ENCODE measurements at places on chromosomes 6 and 20.

DNA sequence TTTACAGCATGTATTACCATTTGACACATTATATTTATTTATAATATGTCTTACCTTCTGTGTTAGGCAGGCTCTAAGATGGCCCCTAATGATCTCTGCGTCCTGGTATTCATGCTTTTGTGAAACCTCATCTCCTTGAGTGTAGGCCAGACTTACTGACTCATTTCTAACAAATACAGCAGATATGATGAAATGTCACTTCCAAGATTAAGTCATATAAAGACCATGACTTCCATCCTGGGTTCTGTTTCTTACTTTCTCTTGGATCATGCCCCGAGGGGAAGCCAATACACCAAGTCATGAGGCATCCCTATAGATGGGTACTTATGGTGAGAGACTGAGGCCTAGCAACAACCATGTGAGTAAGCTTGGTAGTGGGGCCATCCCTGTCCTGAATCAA lies 30.2 kb downstream of the ZHX3 start:
- DNase-seq = no peak

DNA sequence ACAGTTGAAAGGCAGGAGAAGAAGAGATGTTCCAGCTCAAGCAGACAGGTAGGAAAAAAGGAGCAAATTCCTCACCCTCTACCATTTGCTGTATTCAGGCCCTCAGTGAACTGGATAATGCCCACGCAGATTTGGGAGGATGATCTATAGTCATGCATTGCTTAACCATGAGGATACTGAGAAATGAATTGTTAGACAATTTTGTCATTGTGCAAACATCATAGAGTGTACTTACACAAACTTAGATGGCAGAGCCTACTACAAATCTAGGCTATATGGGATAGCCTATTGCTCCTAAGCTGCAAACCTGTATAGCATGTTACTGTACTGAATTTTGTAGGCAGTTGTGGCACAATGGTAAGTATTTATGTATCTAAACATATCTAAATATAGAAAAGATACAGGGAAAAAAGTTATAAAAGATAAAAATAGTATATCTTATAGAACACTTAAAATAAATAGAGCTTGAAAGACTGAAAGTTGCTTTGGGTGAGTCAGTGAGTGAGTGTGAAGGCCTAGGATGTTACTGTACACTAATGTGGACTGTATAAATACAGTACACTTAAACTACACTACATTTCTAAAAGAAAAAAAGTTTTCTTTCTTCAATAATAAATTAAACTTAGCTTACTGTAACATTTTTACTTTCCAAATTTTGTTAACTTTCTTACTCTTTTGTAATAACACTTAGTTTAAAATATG lies 672.3 kb downstream of the UTRN start:
- no peak for DNase-seq

DNA sequence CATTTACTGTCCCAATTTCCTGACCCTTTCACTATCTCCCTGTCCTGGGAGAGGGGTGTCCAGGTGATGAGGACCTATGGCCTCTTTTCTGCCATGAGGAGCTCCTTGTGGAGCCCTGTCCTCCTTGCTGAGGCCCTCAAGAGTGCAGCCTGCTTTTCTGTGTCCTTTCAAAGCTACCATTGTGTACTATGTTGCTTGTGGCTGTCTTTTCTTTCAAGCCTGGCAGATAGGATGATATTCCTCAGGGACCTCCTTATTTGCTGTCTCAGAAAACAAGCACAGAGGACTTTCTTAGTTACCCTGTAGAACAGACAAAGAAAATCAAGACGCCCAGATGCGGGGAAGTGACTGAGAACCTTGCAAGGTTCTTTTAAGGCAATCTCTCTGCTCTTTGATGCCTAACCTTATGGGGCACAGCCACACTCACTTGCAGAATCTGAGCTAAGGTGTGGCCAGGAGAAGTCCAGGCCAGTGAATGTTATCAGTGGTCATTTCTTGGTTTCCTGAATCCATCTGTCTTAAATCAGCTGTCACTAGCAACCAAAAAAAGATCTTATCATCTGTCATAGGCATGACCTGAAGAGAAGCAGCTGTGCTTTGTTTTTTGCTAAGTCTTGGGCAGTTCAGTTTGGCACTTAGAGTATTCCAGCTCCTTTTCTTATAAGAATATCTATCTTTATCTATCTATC lies 17.2 kb downstream of the CARMIL1 start:
- DNase-seq = no peak

DNA sequence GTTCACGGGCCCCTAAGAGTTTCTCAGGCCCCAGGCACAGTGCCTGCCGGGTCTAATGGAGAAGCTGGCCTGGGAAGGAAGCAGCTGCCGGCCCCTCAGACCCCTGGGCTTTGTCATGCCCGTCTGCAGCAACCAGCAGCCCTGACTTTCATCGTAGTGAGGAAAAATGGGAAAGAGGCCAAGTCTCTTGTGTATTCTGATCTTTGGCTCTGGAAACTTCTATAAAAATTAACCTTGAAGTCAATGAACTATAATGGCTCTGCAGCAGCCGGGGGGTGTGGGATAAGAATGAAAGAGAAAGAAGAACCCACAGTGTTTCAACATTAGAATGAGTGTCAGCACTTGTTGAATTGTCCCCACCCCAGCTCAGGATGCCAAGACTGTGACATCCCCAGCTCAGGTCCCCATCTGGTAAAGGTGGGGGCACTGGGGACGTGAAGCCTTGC lies 12.9 kb downstream of the TGM2 start:
- no peak for DNase-seq

GRCh38 chr20:31856516-31856915 lies 11.1 kb upstream of the FOXS1 start:
- DNase-seq = no peak

- no peak for DNase-seq
These were observed 439.6 kb downstream of the DOK5 start for GRCh38 chr20:54914995-54915394.

GRCh38 chr6:98832284-98833056 lies 1.9 kb upstream of the POU3F2 start:
- no peak for DNase-seq

GRCh38 chr20:57638173-57638894 lies 18.1 kb upstream of the ZBP1 start:
- no peak for DNase-seq

DNA sequence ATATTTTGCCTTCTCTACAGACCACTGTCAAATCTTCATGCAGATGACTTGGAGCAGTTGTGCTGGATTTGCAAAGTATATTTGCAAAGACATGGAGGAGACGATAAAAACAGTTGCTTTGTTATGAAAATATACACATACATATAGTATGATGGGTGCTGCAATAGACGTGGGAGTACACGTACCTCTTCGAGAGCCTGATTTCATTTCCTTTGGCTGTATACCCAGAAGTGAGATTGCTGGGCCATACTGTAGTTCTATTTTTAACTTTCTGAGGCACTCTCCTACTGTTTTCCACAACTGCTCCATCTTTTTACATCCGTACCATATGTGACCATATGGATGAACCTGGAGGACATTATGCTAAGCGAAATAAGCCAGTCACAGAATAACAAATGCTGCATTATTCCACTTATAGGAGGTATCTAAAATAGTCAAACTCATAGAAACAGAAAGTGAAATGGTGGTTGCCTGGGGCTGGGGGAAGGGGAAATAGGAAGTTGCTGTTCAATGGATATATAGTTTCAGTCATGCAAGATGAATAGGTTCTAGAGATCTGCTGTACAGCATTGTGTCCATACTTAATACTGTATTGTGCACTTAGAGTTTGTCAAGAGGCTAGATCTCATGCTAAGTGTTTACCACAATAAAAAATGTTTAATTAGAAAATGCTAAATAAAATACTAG lies 223.8 kb downstream of the HAO1 start:
- no peak for DNase-seq
